Stimulated activated CD4-positive, alpha-beta T cell treated with anti-CD3 and anti-CD28 coated beads, TNF-alpha, amount 100 ng/mL, for 1 hour (primary cell): ENCODE measurements at places on chromosomes 16 and 17.

GRCh38 chr16:67967958-67968399, 458 bp downstream of the SLC12A4 start:
- DNase-seq, result no peak

DNA sequence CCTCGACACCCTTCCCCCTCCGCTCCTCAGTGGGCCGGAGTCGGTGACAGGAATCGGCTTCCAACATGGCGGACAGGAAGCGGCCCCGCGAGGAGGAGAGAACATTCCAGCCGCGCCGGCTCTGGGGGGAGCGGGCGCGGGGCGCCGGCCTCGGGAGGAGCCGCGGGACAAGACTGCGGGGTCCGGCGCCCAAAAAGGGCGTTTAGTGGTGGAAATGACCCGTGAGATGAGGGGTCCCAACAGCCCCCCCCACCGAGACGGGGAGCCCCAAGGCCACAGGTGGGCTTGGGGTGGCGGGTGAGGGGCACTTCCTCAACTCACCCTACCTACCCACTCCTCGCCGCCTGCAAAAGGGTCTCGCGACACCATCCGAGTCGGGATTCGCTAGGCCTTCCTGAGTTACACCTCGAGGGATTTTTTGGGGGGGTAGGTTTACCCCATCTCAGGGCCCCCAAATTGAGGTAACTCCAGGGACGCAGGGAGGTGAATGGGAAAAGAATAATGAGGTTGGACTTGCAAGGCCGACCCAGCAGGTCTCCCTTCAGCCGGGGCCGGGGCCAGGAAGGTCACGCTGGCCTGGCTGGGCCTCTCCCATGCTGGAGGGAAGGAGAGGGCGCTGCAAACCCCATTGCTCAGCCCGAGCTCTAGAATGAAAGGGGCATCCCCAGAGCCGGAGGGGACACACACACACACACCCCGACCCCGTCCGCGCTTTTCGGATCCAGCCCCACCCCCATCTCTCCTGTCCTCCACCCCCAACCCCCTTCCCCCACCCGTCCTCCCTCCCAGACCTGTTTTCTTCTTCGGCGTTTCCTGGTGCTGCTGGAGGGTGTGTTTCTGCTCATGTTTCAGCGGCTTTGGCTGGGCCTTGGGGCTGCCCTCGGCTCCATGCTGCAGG, 707 bp downstream of the NUFIP2 start:
- peak; percentile 12 for DNase-seq

GRCh38 chr17:80921741-80922579, 69.7 kb upstream of the CHMP6 start:
- DNase-seq, result no peak

DNA sequence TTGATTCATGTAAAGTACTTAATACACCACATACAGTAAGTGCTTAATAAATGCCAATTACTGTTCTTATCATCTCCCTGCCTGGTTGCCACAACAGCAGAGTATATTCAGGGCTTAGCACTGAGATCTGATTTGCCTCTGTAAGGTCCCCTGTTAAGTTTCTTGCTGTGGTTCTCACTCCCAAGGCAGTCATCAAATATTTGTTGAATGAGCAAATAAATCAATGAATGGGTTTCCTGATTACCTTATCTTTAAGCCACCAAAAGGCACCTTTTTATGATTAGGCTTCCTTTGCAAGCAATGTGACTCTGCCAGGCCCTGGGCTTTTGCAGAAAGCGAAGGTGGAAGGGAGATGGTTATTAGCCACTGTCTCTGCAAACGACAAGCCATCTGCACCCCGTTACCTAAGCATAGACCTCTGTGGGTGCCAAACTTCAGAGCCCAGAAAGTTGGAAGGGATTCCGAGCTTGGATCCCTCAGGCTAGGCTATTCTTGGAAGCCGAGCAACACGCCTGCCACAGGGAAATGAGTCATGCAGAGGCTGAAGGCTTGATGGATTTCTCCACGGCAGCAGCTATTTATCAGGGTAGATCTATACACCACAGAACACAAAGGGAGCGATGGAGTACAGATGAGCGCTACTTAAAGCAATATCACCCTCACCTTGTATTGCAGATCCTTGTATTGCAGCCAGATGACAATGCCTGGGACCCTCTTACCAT, 102.0 kb downstream of the GRIN2A start:
- no peak for DNase-seq

GRCh38 chr17:19570544-19571062, 36.9 kb downstream of the SLC47A1 start:
- no peak for DNase-seq

DNA sequence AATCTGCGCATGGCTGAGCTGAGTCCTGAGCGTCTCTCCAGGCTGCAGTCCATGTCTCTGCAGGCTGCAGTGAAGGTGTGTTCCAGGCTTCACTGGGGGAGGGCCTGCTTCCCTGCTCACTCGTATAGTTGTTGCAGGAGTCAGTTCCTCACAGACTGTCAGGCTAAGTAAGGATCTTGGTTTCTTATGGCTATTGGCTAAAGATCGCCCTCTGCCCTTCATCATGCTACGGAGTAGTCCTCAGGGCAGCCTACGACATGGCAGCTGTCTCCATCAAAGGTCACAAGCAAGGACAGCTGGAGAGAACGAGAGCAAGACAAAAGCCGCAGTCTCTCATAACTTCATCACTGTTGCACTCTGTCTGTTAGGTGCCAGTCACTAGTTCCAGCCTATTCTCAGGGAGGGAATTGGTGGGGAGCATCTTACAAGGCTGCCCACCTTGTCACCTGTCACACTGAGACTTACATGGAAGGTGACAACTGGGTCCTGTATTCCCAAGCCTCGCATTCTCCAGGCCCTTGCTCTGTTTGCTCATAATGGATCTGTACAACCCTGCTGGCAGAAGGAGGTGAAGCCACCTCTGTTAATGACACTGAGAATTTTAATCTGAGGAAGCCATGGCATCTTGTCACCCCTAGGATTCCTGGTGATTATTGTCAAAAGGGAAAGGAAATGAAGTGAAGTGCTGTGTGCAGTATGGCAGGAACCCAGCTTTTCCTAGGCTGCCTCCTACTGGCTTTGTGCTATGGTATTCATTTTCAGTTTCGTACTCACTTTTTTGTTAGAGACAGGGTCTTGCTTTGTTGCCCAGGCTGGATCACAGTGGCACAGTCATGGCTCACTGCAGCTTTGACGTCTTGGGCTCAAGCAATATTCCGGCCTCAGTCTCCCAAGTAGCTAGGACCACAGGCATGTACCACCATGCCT, 43.4 kb downstream of the MFSD11 start:
- no peak for DNase-seq

- DNase-seq, result no peak
Observed at GRCh38 chr16:69064764-69065313, 40.6 kb upstream of the HAS3 start.

DNA sequence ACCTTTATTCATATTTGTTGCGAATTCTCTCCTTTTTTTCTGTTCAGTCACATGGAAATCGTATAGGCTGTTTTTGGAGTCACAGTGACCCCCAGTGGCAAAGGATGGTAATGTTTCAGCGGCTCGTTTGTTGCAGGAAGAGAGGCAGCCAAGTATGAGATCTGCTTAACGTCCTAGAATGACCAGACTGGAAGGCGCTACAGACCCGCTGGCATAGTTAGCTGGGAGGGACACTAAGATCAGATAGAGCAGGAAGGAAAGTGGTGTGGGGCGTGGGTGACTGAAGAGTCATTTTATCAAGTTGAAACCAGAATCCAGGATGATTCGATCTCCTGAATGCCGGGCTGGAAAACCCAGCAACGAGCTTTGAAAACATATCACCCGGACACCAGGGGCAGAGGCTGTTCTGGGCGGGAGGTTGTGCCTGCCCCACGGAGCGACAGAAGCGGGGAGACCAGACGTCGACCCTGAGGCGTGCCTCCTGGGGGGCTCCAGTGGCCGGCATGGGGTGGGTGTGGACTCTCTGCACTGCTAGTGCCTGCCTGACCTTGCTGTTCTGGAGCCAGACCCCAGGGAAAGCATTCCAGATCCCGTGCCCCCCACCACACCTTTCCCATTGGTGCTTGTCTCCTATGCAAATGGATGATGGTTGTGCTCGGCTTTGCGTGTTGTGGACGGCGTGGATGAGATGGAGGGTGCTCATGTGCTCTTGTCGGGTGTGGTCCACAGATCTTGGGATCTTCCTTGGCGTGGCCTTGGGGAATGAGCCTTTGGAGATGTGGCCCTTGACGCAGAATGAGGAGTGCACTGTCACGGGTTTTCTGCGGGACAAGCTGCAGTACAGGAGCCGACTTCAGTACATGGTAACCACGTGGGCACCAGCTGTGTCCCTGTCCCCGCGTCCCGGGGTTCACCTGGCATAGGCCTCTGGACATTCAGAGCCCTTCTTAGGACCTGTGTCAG, 7.7 kb downstream of the IL34 start:
- DNase-seq, result peak; percentile 73

GRCh38 chr16:78364556-78364880, 265.1 kb downstream of the WWOX start:
- no peak for DNase-seq

DNA sequence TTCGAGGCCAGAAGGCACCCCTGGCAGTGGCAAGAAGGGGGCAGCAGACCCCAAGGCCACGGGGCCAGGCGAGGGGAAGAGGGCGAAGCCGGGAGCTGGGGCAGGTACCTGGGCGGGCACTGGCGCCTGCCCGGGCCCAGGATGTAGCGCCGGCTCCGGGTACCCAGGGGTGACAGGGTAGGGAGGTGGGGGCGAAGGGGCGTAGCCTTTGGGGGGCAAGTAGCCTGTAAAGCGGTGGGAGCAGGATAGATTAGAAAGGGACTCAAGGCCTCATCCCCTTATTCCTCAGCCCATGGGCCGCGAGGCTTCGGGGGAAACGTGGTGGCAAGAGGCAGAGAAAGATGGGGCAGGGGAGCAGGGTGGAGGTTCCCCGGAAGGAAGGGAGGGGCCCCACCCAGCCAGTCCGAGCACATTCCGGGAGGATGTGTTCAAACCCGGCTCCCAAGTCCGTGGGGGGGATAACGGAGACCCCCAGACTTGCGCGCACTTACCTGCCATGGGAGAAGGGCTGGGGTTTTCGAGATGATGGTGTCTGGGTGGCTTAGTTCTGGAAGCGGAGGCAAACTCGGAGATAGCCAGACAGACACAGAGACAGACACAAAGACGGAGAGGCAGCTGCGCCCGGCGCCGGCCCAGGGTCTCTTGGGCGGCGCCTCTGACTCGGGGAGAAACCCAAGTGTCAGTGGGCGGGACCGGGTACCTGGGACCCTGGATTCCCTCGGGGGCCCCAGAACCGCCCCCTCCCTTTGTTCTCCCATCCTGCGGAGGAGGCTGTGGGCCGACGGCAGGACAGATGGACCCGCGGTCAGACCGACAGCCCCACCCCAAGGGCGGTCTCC, 493 bp downstream of the PLSCR3 start:
- DNase-seq, result peak; percentile 31

DNA sequence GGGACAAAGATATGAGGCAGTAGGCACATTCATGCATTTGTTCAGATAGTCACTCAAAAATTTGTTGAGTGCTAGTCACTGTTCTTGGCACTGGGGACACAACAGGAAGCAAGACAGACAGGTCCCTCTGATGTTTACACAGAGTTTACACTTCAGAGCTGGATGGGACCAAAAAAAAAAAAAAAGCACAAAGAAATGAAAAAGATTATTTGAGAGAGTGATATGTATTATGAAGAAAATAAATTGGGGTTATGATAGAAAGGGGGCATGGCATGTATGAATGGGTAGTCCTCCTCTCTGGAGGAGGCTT, 3.5 kb upstream of the YPEL2 start:
- no peak for DNase-seq

- DNase-seq, result no peak
Observed at GRCh38 chr17:68102318-68102758, 66.8 kb downstream of the KPNA2 start.

DNA sequence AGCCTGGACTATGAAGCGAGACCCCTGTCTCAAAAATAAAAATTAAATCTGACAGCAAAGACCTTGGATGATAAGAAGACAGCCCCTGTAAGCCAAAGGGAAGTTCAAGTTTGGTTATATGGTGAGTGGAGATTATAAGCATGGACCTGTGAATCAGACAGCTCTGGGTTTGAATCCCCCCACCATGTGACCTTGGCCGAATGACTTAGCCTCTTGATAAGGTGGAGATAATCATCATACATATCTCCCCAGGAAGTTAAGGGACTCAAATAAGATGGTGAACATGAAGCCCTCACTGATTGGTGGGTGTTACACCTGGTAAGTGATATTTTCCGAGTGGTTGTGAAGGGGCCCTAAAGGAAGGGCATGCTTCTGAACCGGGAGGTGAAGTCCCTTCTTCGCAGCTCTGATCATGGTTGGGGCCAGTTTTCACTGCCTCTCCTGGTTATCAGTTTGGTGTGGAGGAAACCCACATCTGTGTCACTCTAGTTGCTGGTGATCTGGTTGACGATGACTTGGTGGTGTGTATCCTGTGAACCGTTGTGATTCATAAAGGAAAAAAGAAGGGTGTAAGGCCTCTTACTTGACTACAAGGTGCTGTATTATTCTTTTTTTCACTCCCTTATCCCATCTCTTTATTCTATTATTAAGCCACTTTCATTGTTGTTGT, 61.7 kb upstream of the CLEC18A start:
- DNase-seq, result no peak

- DNase-seq, result no peak
Observed at GRCh38 chr16:89117227-89117974, 23.7 kb downstream of the ACSF3 start.

GRCh38 chr17:76742958-76743357, 5.0 kb downstream of the MFSD11 start:
- no peak for DNase-seq

- DNase-seq, result no peak
Observed at GRCh38 chr17:66692421-66692690, 142.6 kb upstream of the CACNG5 start.

DNA sequence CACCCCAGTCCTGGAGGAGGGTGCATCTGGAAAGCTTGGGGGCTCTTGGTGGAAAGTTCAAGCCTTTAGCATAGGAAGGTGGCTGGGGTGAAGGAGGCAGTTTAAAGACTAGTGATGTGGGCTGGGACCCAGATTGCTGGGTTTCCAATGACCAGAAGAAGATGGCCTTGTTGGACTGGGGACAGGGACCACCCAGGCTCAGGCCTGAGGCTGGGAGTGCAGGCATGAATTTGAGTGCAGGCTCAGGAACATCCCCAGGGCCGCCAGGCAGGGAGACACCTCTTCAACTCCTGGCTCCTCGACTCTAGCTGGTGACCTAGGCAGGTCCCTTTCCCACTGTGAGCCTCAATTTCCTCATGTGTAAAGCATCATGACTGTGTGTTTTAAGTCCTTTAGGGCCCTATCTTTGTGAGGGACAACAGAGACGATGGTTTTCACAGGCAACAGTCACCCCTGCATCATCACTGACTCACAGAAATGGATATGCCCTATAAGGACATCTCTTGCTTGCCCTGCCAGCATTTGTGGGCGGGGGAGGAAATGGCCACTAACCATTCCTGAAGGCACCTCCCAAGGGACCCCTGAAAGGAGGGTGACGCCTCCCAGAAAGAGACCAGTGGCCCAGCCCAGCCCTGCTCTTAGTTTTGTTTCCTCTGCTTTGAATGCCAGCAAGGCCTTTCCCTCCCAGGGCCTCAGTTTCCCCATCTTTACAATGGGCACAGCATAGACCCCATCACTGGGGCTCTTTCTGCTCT, 11.1 kb downstream of the NLRC5 start:
- DNase-seq, result no peak

DNA sequence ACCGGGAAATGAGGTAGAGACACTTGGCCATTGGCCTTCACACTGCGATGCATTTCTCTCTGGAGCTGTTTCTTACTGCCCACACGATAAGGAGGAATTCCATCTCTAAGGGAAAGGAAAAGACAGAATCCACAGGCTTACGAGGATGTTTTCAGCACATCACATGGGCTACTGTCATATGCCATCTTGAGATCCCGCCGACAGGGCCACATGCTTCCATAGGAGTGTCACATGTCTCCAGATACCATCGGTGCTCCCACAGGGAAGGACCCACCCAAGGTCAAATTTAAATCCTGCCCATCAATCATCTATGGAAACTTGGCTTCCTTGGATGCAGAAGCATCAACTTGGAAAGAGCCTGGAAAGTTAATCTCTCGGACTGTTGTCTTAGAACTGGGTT, 20.0 kb downstream of the AXIN2 start:
- no peak for DNase-seq
